SJCRH30 (cell line): ENCODE measurements at places on chromosomes 11 and 22. TPM values are rescaled to one million over a fixed set of nuclear protein-coding genes. Genes with fewer than 3 reads are reported as not detected.

DNA sequence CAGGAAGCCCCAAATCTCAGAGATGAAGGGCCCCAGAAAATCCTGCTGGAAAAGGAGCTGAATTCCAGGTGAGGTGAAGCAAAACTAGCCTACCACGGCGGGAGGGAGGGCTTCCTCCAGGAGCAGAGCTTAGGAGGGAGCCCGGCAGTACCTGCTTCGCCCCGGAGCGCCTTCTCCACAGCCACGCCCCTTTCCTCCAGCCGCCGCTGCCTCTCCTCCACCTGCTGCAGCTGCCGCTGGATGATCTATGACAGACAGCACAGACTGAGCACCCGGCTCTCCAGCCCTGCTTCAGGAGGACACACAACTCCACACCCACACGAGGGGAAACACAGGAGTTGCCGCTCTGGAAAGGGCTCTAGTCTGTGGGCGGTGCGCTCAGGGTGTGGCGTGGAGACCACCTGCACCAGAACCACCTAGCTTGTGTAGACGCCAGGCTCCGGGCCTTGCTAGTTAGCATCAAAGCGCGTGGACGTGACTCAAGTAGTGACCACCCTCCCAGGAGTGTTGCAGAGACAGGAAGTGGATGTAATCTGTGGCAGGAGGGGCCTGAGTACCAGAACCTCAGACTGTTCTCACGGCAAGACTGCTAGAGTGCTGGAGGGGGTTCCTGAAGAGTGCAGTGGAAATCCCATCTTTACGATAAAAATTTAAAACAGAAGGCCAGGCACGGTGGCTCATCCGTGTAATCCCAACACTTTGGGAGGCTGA is 34.6 kb upstream of the BID start:
- DNase-seq: no peak

DNA sequence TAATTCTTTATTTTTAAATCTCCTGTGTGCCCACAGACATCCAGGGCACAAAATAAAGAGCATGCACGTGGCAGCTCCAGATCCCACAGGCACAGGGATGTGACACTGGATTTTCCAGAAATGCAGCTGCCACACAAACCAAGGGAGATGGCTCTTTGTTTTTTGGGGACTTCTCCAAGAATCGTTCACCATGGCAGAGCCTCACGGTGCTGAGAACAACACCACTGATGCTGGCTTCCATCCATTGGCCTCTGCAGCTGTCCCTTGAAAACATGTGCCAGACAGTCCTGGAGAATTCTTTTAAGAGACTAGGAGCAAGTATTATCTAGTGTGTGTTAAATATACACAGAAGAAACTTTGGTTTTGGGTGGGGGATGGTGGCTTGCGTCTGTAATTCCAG is 108.4 kb upstream of the SLC22A12 start:
- no peak for DNase-seq

DNA sequence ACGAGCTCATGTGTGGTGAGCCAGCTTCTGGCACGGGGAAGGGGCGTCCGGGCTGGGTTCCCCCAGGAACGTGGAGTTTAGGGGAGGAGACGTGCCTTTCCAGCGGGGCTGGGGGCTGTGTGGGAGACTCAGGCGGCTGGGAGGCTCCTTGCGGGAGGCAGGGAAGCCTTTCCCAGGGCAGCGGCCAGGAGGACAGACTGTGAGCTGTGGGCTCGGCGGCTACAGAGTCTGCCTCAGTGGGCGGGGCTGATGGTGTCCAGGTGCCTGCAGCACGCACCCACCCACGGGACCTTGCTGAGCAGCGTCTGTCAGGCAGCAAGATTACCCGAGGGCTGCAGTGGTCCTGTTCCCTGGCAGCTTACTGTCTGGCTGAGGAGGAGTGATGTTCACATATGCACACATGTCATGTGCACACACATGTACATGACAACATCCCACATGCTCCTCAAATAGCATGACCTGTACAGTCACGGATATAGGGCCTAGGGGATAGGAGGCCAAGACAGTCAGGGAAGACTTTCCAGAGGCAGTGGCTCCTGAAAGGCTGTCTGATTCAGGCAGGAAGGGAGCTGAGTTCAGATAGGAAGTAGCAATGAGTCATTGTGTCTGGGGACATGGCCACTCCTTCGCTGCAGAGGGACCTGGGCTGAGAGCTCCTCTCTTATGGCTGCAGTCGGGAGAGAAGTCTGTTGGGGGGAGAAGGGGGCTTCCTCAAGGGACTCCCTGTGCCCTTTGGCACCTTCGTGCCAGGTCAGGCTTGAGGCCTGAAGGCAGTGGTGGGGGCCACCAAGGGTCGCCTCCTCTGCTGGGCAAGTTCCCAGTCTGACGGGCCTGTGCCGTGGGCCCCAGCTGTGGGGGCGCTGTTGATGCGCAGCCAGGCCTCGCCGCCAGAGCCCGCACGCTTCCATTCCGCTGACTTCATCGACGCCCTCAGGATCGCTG is 23.3 kb upstream of the PPP6R3 start:
- DNase-seq: no peak

DNA sequence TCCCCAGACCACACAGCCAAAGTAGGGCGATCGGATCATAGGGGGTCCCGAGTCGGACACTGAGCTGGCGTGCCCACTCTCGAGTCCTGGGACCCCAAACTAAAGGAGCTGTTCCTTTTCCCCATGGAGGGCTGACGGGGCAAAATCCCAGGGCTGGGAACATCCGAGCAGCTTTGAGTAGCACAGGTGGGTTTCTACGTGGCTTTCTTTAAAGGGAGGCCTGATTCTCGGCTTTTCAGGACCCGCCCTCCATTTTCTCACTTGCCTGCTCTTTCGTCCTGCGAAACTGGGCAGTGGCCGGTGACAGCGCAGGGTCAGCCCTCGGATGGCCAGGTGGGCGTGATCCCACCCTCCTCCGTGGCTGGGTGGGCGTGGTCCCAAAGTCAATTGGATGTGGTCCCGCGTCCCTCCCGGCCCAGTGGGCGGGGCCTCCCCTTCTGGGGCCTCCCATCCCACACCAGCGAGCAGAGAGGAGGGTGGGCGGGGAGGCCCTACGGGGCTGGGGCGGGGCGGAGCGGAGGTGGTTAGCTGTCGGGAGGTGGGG is 17.5 kb upstream of the TXNRD2 start:
- peak; percentile 86 for DNase-seq

DNA sequence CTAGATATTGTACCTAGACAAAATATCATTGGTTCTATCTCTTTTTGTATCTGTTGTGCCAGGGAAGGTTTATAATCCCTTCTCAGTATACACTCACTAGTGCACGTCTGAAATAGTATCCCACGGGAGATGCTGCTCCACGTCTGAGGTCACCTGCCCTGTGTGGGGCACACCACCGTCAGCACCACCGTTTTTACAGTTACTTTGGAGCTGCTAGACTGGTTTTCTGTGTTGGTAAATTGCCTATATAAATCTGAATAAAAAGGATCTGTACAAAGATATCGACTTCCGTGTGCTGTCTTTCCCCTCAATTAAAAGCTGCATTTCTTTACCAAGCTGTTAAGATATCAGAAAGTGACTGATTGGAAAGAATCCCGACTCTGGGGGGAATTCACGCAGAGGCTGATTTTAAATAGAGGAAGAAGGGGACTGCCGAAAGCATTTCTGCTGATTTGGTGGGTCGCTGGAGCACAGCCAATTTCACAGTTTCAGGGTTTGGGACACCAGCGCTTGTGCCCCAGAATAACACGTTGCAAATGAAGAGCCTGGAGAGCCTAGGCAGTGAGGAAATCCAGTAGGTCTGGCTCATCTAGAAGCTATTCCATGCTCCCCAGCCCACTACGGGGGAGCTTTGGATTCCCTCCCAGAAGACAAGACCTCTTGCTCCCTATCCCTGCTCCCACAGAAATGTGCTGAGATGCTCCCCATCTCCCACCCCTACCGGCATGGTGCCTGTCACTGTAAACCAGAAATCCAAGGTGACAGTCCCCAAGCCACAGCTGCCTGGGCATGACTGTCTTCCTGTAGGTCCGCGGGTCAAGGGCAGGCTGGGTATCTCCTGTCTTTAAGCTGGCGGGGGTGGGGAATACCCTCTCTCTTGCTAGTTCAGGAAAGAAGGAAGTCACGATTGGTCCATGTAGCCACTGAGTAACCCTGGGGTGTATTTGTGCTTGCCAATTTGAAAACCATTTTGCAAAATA is 12.7 kb upstream of the MYO18B start:
- no peak for DNase-seq

The KRTAP5-9 gene
- total RNA-seq: not detected in 2 replicates

GRCh38 chr11:19829109-19829837 is 116.6 kb downstream of the NAV2 start:
- DNase-seq: no peak

The OR8A1 gene
- not detected in 2 replicates for total RNA-seq

- DNase-seq: no peak
Observed at GRCh38 chr22:44406341-44407170, 91.5 kb downstream of the RTL6 start.

The CALCB gene
- not detected in 2 replicates for total RNA-seq

- no peak for DNase-seq
Observed at GRCh38 chr11:114171257-114172054, 111.9 kb downstream of the ZBTB16 start.

GRCh38 chr22:35160268-35160667 is 94.3 kb downstream of the ISX start:
- no peak for DNase-seq

- DNase-seq: no peak
Observed at GRCh38 chr11:31421820-31422219, 52.2 kb downstream of the DNAJC24 start.

The OR2AT4 gene
- not detected in 2 replicates for total RNA-seq

DNA sequence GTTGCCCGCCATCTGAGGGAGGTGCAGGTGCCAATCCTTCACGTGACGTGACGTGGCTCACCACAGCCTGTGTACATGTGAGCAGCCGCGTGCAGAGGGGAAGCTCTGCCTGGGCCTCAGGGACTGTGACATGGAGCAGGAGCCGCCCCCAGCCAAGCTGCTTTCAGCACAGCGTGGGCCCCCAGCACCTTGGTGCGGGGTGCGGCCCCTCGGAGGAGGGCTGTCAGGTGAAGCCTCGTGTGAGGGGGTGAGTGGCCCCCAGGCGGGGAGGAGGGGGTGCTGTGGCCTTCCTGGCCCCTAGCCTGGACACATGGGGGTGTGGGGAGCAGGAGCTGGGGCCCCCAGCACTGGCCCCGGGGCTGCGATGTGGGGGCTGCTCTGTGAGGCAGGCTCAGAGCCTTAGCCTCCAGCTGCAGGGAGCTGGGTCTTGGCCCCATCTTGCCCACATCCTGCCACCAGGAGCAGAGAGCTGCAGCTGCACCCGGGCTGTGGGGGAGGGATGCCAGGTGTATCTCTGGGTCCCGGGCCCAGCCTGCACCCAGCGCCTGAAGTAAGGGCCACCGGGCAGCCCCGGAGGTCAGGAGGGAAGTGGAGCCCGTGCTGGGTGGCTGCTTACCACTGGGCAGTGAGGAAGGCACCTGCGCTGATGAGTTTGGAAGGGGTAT is at the start of gene ADORA2A:
TSS of gene ADORA2A (plus strand) at position 100 of the 665 bp plus-strand sequence. CDS start 5,806 bp downstream, outside the sequence.
- no peak for DNase-seq

DNA sequence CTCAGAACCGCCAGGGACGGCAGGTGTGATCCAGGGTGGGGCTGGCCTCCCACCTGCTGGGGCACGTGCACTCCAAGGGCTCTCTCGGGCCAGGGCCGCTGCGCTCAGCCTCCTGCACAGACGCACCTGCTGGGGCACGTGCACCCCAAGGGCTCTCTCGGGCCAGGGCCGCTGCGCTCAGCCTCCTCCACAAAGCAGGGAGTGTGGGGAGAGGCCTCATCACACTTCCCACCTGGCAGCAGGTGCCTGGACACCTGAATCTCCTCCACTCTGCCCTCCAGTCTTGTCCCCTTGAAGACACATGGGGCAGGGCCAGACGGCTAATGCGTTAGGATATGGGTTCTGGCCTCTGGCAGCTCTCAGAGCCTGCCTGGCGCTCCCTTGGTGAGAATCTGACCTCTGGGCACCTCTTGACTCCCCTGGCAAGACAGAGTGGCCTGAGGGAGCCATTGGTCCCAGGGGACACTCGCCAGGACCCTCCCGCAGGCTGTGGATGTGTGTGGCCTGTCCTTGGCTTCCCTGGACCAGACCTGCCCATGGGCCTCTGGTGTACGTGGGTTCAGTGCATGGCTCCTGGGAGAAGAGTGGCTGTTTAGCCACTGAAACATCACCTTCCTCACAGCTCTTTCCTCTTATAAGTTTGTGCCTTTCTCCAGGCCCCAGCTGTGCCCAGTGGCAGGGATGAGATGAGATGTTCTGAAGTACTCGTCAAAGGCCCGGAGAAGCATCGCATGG is 73.5 kb downstream of the BRD1 start:
- DNase-seq: no peak

GRCh38 chr22:45639747-45640102 is 31.9 kb upstream of the ATXN10 start:
- no peak for DNase-seq

- DNase-seq: no peak
Observed at GRCh38 chr11:133928628-133929059, 28.1 kb downstream of the IGSF9B start.

DNA sequence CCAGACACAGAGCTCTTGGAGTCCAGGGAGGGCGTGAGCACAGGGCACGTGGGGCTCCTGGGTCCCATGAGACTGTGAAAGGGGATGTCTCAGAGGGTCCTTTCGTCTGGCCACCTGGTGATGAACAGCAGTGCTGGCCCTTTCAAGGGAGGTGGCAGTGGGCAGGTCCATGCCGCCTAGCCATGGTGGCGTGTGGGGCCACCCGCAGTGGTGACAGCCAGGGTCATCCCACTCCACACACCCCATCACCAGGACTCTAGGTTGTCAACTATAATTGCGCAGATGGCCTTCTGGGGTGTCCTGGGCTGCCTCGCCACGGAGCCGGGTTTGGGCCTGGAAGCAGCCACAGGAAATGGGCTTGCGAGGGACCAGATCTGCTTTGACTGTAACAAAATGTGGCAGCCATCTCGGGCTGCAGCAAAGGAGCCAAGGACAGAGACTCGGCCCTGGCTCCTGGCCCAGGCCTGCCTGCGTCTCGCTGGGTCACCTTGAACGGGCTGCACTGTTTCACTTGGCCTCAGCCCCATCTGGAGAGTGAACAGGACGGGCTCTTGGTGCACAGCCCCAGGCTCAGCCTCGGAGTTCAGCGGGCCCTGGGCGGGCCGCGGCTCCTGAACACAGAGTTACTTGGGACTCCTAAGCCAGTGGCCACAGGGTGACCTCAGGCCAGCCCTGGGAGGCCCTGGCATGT is 1350.5 kb downstream of the BRD1 start:
- DNase-seq: no peak

The MRGPRX3 gene
- not detected in 2 replicates for total RNA-seq

DNA sequence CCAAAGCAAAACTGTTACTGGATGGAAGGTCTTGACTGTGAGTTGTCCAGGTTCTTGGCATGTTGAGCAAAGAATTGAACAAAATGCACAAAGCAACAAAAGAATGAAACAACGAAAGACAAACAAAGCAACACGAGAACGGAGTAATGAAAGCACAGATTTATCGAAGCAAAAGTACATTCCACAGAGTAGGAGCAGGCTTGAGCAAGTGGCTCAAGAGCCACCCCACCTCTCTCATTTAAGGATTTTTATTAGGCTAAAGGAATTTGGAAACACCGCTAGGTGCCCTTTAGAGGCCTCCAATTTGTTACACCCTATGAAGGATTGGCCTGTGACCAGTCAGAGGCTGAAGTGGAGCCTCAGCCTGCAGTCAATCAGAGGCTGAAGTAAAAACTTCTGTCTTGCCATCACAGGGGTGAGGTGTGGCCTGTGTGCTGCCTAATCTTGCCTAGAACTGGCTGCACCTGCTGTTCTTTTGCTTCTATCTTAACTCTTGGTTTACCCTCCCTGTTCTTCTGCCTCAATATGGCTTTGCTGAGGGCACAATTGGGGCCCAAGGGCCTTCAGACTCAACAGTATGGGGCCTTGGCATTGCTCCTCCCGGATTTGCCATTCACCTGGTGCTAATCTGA is 59.4 kb upstream of the FTH1 start:
- no peak for DNase-seq
